ENCODE measurements at places on chromosomes 13 and 19.

DNA sequence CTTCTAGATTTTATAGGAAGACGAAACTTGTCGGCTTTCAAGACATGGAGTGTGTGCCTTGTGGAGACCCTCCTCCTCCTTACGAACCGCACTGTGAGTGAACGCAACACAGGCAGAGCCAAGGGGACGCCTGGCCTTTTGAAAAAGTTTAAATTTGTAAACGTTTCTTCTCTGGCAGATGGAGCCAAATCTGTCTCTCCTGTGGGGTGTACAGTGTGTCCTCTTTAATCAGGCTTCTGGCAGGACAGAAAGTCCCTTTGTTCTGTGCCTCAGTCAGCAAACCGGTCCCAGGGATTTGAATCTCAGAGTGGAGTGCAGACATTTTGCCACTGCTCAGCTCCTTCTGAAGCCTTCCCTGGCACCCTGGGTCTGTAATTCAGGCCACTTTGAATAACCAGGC, 56.5 kb downstream of the TNFRSF19 start:
- DNase-seq = no peak

- no peak for DNase-seq
Observed at GRCh38 chr13:94800423-94800822, 88.1 kb upstream of the SOX21 start.

DNA sequence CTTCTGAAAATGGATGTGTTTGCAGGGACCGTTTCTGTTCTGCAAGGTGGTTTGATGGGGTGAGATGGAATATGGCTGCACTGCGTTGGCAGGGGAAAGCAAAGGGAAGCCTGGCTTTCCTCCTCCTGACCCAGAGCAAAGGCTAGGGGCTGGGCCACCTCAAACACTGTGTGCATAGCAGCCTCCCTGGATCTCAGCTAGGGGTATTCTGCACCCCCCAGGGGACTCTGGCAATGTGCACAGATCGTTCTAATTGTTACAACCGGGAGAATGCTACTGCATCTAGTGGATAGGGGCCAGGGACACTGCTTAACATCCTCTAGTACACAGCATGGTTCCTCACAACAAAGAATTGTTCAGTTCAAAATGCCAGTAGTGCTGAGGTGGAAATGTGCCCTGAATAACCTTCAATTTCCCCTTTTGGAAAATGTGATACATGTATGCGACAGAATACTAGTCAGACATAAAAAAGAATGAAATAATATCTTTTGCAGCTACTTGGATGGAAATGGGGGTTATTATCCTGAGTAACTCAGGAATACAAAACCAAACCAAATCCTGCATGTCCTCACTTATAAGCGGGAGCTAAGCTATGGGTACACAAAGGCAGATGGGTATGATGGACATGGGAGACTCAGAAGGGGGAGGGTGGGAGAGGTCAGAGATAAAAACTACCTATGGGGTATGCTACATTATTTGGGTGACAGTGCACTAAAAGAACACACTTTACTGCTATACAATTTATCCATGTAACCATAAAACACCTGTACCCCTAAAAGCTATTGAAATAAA, 671.2 kb downstream of the UQCRFS1 start:
- no peak for DNase-seq

DNA sequence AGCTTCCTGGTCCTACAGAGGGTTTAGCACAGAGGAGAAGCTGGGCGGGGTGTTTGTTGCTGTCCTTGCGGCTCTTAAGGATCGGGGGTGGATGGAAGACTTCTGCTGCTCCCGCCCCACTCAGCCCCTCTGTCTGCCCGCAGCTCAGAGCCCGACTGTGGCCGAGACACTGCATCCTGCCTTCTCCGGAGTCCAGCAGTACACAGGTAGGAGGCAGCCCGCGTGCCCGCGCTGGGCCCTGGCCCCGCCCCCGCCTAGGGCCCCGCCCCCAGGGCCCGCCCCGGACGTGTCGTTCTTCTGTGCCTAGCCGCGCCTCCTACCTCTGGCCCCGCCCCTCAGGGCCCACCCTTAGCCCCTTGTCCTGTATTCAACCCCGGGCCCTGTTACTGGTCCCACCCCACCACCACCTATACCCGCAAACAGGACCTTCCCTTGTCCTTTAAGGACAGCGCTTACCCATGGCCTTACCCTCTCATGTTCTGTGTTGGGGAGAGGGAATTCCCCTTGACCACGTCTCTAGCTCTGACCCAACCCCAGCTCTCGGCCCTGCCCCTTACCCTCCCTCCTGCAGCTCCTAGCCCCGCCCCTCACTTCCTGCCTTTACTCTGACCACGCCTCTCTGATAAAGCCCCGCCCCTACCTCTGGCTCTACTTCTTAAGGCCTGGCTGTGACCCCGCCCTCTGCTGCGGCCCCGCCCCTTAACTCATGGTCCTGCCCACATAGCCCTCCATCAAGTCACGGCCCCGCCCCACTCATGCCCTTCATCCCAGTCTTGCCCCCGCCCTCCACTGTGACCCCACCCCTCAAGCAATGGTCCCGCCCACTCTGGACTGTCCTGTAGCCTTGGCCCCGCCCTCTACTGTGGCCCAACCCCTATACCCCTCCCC, 60.5 kb downstream of the CELF5 start:
- no peak for DNase-seq

GRCh38 chr13:110261166-110262081, 45.5 kb downstream of the COL4A1 start:
- no peak for DNase-seq

DNA sequence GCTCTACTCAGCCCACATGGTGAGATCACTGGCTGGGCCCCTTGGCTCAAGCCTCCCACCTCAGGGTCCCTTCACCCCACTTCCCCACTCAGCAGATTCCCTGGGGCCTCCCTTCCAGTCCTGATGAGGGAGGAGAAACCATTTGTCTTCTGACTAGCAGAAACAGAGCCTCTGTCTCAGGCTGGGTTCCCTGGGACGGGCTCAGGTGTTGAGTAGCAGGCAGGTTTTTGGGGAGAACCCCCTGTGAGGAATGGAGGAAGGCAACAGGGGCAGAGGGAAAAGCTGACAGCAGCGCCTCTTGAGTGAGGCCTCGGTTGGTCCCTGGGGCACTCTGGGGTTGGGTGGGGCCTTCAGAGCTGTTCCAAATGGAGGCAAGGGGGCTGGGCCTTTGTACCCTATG, 452.2 kb downstream of the TSHZ3 start:
- DNase-seq = no peak

GRCh38 chr13:46554951-46555350, 2.0 kb downstream of the LRCH1 start:
- no peak for DNase-seq

DNA sequence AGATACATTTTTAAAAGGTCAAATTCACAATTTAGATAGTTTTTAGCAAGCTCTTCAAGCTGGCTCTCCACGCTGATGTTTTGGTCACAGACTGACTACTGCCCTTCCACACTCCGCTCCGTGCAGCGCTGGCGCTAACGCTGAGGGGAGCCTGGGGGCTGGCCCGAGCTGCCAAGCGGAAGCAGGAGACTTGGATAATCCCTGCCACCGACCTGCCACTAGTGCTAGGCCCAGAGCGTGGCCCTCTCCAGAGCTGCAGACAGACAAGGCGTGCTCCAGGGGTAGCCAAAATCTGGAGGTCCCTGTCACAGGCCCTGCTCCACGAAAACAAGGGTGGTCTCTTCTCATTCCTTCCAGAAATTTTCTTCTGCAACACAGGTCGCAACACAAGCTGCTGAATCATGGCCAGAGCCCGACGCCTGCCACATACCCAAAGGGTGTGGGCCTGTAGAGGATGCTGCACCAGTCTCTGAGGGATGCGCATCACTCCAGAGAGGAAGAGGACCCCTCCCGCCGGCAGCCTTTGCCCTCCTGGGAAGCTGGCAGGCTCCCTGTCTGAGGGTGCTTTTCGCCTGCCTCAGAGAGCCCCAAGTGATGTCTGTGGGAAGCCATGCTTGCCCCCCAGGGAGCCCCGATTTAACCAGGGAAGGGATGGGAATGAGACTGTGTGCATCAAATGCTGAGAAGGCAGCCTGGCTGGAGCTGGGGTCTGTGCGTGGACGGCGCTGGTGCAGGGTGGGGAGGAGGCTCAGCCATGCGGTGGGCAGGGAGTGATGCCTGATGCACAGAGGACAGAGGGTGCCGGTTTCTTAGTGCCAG, 21.6 kb downstream of the CAPS start:
- DNase-seq = no peak

- no peak for DNase-seq
Observed at GRCh38 chr13:113121928-113122471, 599 bp upstream of the F10 start.

All from amygdala (tissue), 56 donors.